ENCODE measurements at places on chromosomes 4 and X.

DNA sequence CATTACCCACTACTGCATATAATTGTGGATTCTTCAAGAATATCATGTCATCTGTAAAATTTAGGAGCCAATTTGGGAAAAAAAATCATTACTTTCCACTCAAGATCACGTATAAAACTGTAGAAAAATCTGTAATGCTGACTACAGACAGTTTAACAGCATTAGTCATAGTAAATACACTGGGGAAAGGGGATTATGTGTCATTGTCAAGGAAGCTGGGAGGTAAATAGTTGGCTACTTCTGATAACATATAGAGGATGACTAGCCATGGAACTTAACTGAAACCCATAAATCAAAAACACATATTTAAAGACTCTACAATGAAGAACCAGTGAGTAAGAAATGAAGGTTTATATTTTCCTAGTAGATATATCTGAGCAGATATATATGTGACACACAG is 1666.4 kb upstream of the IGFBP7 start:
- DNase-seq = no peak

DNA sequence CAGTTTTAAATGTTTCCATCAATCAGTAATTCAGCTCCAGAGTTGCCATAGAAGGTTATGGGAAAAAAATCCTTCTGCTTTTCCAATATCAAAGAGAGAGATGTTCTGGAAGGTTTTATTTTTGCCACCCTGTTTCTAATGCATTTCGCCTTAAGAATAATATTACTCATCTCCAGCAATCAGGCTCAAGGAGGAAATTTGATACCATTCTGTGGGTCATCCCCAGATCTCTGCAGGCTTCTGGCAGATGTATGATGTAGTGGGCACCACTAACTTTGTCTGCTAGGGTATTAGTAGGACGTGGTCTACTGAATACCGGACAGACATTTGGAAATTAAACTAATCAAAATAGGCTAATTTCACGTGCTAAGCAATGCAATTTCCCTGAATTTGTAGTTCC is 645.4 kb upstream of the TENM3 start:
- no peak for DNase-seq

GRCh38 chr4:55440786-55441185 is 45.0 kb downstream of the TMEM165 start:
- DNase-seq = no peak

GRCh38 chr4:153785910-153786721 is 2.8 kb downstream of the SFRP2 start:
- DNase-seq = no peak

- no peak for DNase-seq
These were observed 35.8 kb downstream of the CASP3 start for GRCh38 chr4:184613405-184613804.

- no peak for DNase-seq
These were observed 8.0 kb downstream of the HERC3 start for GRCh38 chr4:88600176-88600838.

DNA sequence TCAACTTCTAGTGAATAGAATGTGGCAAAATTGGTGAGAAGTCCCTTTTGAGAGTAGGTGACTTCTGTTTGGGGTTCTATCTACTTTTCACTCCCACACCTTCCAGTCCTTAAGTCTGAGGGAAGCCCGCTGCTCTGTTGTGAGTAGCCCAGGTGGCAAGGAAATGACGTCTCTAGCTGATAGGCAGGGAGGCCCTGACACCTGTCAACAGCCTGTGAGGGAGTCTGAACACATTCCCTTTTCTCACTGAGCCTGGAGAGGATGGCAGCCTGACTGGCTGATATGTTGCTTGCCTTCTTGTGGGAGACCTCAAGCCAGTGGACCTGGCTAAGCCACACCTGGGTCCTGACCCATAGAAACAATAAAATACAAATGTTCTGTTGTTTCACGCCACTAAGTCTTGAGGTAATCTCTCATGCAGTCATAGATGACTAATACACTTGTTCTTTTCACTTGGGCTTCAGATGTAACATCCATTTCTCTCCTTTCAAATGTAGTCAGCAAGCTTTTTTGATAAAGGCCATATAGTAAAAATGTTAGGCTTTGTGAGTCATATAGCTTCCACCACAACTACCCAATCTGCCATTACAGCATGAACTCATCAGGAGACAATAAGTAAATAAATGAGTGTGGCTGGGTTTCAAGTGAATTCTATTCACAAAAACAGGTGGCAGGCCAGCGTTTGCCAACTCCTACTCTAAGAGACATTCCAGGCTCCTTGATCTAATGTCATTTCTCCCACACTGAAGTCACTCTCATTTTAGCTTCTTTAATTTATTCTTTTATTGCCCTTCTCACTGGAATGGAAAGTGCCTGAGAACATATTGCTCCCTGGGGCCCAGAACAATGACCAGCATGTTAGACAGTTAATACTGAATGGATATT is 265.1 kb upstream of the MAD2L1 start:
- no peak for DNase-seq

- no peak for DNase-seq
These were observed 565 bp upstream of the LRCH2 start for GRCh38 chrX:115234461-115234860.

DNA sequence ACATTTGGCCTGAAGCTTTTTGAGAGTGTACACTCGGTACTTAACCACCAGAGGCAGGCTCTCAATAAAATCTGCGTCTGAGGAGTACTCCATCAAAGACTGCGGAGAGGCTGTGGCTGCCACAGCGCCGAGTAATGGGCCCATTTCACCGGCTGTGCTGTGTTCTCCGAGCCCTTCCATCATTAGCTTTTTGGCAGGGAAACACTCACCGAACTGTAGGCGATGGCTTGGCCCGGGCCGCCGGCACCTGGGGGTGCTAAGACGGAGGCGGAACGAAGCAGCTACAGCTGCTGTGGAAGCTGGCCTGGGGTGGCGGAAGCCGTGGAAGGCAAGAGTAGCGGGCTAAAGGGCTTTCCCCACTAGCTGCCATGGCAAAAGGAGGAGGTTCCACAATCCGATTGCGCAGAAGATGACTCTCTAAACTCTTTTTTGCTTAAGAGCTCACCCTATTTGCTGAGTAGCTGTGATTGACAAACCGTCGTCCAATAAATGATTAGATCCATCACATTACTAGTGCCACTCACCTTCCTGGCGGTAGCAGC is 48.5 kb upstream of the PABPC1L2A start:
- no peak for DNase-seq

DNA sequence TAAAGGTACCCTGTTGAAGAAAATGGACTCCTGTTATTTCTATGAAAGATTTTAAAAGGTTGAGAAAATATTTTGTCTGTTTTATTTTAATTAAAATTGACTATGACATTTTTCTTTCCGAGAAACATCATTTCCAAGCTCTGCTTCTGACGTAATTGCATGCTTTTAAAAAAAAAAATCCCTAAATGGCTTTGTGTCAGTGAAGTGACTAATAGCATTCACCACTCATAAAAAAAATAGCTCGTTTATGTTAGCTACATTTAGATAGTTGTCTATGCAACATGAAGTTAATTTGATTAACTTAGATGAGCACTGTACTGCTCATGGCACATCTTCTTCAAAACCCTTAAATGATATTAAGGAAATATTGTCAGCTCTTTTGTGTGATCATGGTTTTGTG is 105.1 kb upstream of the KLHL13 start:
- no peak for DNase-seq

- DNase-seq = no peak
These were observed 146.4 kb downstream of the PCDH19 start for GRCh38 chrX:100263650-100264049.

DNA sequence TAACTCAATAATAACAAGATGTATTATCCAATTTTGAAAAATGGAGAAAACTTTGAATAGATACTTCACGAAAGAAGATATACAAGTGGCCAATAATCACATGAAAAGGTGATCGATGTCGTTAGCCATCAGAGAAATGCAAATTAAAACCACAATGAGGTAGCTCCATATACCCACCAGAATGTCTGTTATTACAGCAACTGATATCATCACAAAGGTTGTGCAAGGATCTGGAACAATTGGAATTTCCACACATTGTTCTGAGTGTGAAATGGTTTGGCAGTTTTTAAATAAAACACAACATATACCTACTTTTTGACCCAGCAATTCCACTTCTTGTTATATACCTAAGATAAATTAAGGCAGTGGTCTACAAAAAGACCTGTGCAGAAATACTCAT is 71.7 kb downstream of the IRS4 start:
- DNase-seq = no peak

GRCh38 chr4:55947254-55947882 is 1.4 kb upstream of the CEP135 start:
- DNase-seq = no peak

DNA sequence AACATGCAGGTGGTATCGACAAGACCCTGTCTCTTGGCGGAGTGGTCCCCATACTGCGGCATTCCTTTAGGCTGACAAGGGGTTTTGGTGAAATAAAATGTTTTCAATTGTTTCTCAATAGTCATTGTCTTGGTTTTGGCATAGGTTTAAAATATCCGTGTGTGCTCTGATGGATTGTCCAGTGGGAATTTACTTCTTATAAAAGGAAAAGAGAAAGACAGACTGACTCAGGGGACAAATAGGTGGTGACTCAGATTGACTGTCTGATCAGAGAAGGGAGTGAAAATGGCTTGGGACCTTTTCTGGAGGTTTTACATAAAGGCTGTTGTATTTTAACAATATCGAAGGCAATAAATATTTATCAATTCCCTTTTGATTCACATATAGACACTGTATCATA is 129.8 kb downstream of the SORBS2 start:
- no peak for DNase-seq

DNA sequence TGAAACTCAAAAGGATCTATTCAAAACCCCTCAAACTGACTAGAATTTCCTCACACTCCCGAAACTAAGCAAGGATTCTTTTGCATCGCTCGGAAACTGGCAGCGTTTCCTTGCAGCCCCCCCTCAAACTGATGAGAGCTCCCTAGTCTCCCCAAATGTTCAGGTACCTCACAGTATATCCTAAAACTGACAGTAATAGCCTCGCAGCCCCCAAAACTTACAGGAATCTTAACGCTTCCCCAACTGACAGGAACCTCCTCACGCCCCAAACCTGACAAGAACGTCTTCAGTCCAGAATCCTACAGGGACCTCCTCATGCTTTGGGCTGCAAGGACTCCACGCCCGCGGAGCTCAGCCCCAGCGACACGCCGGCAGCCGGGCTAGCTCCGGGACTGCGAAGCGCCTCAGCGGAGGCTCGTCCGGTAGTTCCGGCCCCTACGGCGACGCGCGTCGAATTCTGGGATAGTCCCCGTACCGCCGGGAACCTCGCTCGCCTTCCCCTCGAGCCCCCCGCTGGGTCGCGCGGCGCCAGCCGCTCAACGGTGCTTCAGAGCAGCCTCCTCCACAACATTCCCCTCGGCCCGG is 640 bp downstream of the PHF8 start:
- peak; percentile 28 for DNase-seq

- DNase-seq = no peak
These were observed 562.2 kb downstream of the ACTRT1 start for GRCh38 chrX:127490000-127490399.

- no peak for DNase-seq
These were observed 18.2 kb downstream of the CCNG2 start for GRCh38 chr4:77175201-77175611.

- DNase-seq = no peak
These were observed 942.8 kb downstream of the PCDH7 start for GRCh38 chr4:31662951-31663350.

DNA sequence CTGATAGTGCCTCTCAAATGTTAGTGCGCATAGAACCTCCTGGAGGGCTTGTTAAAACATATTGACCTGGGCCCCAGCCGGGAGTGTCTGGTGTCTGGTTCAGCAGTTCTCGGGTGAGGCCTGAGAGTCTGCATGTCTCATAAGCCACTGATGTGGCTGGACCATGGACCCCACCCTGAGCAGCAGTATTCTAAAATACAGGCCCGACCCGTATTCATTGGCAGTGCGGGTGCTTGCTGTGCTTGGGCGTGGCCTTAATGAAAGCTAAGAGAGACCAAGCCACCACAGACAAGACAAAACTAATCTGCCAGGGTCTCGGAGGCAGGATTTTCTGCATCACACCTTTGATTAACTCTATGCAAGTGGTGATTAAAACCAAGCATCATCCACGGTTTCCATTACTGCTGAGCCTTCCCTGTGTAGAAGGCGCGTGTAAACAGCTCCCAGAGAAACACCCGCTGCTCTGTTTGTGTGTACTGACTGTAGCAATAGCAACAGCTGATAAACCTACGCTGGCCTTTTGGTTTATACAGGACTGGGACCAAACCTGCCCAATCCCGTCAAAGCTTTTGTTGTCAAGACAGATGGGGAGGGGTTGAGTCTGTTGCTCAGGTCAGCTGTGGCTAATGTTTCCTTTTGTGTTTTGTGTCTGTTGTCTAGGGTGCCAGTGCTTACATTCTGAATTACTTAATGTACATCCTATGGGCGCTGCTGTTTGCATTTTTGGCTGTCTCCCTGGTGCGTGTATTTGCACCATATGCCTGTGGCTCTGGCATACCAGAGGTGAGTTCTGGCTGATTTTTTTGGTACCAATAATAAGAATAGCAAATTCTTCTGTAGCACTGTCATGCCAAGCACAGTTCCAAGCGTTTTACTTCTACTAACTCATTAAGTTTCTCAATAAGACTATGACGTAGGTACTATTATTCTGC is 40.8 kb downstream of the CLCN4 start:
- no peak for DNase-seq

- DNase-seq = no peak
These were observed 140.4 kb downstream of the SLC10A7 start for GRCh38 chr4:146381263-146381872.

DNA sequence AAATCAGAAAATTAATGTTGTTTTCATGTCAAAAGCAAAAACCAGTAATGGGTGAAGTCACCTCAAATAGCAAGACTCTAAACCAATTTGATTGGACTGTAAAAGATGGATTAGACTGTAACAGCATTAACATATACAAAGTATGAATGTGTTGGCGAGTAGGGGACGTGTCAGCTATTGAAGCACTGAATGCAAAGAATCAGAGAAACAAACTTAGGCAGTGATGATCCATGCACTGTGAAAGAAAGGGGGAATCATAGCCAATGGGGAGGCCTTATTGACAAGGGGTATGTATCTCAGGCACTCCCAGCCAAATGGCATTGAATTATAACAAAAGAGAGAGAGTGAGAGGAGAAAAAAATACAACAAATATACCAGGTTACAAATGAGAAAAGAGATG is 30.5 kb upstream of the EIF4E start:
- no peak for DNase-seq

DNA sequence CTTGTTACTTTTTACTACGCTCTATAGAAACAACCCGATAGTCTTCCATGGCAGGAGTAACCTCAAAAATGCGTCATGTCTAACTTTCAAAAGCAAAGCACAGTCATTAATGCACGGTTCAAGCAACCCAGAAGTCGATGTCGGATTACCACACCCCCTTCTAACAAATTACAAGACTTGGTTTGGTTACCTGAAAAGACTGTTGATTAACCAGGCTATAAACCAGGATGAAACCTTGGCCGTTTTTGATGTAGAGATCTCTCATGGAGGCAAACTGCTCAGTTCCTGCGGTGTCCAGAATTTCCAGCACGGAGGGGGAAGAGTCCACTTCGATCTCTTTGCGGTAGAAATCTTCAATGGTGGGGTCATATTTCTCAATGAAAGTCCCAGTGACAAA is 2.4 kb downstream of the RAP2C start:
- DNase-seq = no peak
